HS-27A (cell line): ENCODE measurements at places on chromosomes 1 and 21.

DNA sequence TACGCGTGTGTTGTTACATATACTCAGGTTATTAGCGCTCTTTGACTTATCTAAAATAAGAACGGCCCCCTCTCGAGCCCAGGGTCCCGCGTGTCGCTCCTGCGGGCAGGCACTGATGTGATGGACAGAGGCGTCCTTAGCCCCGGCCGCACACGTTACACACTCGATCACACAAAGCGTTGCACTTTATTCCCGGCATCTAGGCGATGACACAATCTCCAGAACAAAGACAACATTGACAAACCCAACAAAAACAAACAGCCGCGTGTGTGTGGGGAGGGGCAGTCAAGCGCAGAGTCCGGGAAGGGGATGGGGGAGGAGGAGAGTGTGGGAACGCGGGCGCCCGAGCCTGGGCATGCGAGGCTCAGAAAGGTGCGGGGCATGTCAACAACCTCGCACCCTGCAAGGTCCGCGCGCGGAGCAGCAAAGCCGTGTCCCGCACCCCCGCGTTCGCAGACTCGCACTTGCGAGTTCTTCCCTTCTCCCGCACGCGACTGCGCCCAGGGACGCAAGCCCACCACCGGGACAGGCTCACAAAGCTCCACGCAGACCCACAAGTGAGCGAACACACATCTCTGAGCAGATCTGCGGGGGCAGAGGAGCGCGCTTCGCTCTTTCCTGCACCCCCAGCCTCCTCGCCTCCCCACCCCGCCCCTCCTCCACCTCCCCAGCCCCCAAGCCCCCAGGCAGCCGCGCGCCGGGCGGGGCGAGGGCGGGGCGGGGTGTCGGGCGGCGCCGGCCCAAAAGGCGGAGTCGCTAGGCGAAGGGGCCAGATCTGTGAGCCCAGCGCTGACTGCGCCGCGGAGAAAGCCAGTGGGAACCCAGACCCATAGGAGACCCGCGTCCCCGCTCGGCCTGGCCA, at the start of gene EFNA1:
EFNA1 (plus strand) TSS at position 772 of the 862 bp plus-strand sequence. CDS start 102 bp downstream, outside the sequence.
- DNase-seq: no peak

DNA sequence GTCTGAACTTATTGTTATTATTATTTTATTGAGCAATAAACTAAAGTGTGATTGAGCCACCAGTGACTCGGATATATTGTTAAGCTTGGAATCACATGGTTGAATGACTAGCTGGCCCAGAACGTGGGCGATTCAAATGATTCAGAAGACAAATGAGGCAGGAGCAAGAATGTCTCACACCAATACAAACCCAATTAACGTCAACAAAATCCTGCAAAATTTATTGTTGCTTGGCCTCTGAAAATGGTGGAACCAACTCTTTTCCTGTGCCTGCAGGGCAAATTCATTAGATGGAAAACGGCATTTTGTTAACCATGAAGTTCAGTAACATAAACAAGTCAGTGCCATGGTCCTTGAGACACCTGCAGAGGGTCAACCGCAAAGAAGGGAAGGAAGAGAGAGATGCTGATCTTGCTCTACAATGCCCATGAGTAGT, 482.0 kb downstream of the SETD4 start:
- DNase-seq: no peak

- DNase-seq: no peak
Observed at GRCh38 chr21:38766987-38767722, 38.6 kb upstream of the ETS2 start.

DNA sequence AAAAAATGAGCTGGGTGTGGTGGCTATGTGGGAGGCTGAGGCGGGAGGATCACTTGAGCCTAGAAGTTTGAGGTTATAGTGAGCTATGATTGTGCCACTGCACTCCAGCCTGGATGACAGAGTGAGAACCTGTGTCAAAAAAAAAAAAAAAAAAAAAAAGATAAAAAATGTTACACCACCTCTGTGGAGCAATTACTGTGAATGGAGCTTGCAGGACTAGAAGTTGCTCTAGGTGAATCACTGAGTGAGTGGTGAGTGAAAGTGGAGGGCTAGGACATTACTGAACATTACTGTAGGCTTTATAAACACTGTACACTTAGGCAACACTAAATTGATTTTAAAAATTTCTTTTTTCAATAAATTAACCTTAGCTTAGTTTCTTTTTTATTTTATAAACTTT, 21.9 kb downstream of the TLCD4 start:
- no peak for DNase-seq

- DNase-seq: no peak
Observed at GRCh38 chr1:214506972-214507431, 44.4 kb downstream of the PTPN14 start.

GRCh38 chr21:43854773-43855633, 10.0 kb upstream of the AGPAT3 start:
- DNase-seq: no peak

DNA sequence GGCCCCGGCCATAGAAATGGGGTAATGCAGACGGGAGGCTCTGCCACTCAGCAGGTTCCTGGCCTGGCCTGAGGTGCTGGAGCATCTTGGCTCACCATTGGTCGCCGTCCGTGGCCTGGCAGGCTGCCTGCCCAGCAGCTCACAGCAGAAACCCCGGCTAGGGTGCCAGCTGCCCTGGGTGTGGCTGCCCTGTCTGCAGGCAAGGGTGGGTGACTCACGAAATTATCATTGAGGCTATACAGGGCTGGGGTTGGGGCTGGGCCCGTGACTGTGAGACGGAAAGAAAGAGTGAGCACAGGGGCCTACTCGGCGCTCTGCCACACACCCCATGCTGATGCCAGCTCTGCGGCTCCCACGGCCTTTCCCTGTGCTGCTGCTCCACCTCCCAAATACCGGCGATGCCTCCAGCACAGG, 8.0 kb upstream of the PKP1 start:
- DNase-seq: peak; percentile 93

DNA sequence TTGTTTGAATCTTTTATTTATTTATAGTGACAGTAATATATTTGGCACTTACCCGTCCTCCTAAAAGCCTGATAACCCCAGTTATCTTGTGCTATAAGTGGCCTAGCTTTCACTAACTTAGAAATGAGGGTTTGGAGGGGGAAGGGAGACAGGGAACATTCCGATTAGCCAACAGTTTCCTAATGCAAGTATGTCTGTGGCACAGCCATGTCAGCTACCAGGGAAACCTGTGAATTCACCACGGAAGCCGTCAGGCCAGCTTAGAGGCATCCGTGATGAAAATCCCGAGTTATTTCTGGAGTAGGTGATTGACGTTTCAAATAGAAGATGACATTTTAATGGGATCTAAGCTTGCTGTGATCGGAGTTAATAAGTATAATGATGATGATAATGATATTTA, 39.4 kb upstream of the BCL10 start:
- no peak for DNase-seq

DNA sequence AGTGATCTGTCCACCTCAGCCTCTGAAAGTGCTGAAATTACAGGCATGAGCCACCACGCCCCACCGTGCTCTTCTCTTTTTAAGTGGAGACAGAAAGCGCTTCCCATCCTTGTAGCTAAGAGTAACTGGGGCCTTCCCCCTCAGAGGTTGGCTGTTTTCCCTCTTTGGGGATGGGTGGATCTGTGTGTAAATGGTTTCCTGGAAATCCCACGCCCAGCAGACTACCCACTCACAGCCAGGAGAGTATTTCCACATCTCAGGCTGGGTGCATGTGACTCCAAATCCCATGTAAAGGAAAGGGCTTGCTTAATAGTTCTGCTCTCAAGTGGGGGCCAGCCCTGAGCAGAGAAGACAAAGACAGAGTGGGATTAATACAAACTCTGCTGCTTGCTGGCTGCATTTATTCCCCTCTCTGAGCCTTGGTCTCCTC, 19.6 kb upstream of the TCEA3 start:
- no peak for DNase-seq

DNA sequence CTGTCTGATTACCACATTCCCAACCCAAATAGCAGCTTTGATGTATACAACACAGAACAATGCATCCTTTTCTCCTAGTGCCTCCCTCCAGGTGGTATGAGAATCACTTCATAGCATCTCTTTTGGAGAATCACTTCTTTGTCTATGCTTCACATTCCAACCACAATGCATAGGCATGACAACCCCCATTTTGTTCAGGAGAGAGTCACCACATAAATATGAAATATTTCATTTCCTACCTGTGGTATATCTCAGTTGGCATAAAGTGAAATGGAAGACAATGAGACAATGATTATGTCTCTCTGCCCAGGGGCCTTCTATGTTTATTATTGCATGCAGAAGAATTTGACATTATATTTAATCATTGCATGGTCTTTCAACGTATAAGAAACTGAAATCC, 112.2 kb downstream of the BRINP2 start:
- DNase-seq: no peak

- DNase-seq: no peak
Observed at GRCh38 chr1:30466026-30466425, 257.4 kb downstream of the MATN1 start.
